Natural killer cell (primary cell): ENCODE measurements at places on chromosomes 3 and 15. TPM values are rescaled to one million over a fixed set of nuclear protein-coding genes. Genes with fewer than 3 reads are reported as not detected.

DNA sequence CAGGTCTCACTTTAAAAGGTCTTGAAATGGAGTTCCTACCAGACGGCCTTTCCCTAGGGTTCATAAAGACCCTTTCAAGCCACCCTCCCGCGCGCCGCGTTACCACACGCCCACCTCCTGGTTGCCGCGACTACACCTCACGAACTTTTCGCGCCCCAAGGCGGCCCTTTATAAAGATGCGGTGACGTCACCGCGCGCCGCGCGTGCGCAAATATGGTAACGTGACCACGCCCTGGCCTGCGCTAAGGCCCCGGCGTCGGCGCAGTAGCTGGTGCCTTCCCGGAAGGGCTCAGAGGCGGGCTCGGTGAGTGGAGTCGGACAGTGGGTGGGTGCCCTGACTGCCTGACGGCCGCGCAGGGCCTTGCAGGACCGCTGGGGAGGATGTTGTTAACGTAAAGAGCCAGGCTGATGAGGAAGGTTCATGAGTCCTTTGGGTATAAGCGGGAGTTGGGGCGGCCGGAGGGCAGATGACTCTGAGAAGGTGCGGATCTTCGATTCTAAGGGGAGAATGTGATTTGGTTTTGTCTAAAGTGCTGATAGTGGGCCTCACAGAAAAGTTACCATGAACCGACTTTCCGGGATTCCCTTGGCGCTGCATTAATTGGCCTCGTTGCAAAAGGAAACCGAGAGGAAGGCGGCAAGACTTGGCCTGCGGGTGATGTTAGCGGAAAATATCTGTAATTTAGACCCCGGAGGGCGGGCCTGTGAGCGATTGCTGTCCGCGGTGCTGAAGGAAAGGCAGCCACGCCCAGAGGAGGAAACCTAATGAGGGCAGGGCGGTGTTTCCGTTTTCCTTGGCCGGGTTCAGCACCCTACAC lies 54.4 kb downstream of the FEZF2 start:
- DNase-seq: peak; percentile 70
- no peak overlapping the region for H3K27ac ChIP-seq
- peak overlapping the region; percentile 21 for H3K4me3 ChIP-seq
- no peaks in the 10 kb centered on the region for H3K36me3 ChIP-seq

- H3K27me3 ChIP-seq: no peaks in the 10 kb centered on the region
- H3K27ac ChIP-seq: no peak overlapping the region
- no peaks in the 10 kb centered on the region for H3K4me1 ChIP-seq
- H3K4me3 ChIP-seq: no peak overlapping the region
- no peak for DNase-seq
Measured at GRCh38 chr3:48949376-48949717, 30.7 kb downstream of the ARIH2 start.

The ZNF385D gene
- total RNA-seq: 0.02 TPM

GRCh38 chr3:175713268-175713667 lies 854.1 kb downstream of the NAALADL2 start:
- no peak for DNase-seq
- H3K27me3 ChIP-seq: no peaks in the 10 kb centered on the region
- no peaks in the 10 kb centered on the region for H3K36me3 ChIP-seq
- H3K27ac ChIP-seq: no peak overlapping the region
- no peak overlapping the region for H3K4me3 ChIP-seq

The PLA2G4B gene
- total RNA-seq: 15.2 TPM

- H3K27ac ChIP-seq: no peak overlapping the region
- H3K4me1 ChIP-seq: peaks cover 15% of the 10 kb centered on the region
- no peaks in the 10 kb centered on the region for H3K36me3 ChIP-seq
- no peak for DNase-seq
Measured at GRCh38 chr3:31237887-31238286, 294.8 kb upstream of the STT3B start.

- H3K4me1 ChIP-seq: no peaks in the 10 kb centered on the region
- H3K4me3 ChIP-seq: no peak overlapping the region
- no peak overlapping the region for H3K27ac ChIP-seq
- H3K36me3 ChIP-seq: no peaks in the 10 kb centered on the region
- DNase-seq: no peak
- no peaks in the 10 kb centered on the region for H3K27me3 ChIP-seq
Measured at GRCh38 chr3:63674586-63674985, 22.1 kb downstream of the SNTN start.

The HACD2 gene
- 16.1 TPM for total RNA-seq

DNA sequence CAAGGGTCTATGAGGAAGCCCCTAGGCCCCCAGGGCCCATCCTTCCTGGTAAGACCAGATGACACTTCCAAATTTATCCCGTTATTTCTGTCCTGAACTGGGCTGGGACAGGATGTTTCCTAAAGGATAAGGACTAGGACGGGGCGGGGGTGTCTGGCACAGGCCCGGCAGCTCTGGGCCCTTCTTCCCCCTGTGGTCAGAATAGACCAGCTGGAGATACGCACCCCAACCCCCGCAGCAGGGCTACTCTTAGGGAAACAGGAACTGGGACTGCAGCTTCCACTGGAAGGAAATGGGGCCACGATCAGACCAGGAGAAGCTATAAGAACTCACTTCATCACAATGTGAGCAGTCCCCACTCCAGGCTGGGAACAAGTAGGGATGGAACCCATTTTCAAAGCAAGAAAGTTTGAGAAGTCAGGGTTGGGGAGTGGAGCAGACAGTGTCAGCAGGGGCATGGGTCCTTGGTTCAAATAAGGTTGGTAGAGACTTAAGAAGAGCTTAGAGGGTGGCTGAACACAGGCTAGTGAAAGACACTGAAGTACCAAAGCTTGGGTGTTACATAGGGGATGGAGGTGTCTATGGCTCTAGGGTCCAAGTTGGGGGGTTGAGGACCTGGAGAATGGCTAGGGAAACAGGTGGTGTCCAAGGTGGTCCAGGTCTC lies 1.1 kb downstream of the NCKIPSD start:
- peaks cover 34% of the 10 kb centered on the region for H3K36me3 ChIP-seq
- no peak overlapping the region for H3K27ac ChIP-seq
- DNase-seq: no peak
